Activated CD4-positive, alpha-beta T cell treated with anti-CD3 and anti-CD28 coated beads, Interleukin-2, amount 50 U/mL, for 1 hour (primary cell): ENCODE measurements at places on chromosomes 16 and 17.

GRCh38 chr16:21989133-21989532 lies 11.8 kb downstream of the PDZD9 start:
- no peak for DNase-seq

- DNase-seq, result no peak
These were observed 3.3 kb downstream of the ZNF652 start for GRCh38 chr17:49358641-49359247.

- no peak for DNase-seq
These were observed at the start of gene KRT23 for GRCh38 chr17:40937384-40937819. Gene KRT23 (minus strand): TSS chr17:40937646. CDS start chr17:40936603, 1,043 bp downstream.

DNA sequence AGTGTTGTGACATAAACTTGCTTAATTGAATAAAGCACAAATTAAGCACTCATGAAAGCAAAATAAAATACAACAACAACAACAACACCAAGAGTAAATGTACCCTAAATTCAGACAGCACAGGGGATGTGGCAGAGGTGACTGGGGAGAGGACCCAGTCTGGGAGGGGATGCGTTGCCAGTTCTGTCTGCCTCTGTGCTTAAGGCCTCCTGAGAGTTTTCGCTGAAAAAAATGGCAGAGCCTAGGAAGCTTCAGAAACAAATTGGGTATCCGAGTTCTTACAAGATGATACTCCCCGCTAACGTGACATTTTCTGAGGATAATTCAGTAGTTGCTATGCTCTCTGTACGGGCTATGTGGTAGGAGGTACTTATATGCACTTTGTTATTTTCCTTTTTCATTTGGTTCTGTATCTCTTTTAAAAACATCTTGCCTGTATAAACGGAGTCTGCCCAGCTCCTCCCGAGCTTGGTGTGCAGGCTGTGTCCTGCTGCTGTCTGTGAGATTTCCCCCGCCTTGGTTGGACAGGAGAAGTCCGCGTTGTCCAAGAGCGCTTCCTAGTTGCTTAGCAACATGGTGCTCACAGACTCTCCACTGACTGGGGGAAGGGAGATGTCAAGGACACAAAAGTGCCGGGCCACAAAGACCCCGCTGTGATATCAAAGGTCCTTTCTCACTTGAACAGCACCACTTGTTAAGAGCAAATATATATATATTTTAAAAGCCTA lies 134.2 kb upstream of the CPHXL start:
- no peak for DNase-seq

DNA sequence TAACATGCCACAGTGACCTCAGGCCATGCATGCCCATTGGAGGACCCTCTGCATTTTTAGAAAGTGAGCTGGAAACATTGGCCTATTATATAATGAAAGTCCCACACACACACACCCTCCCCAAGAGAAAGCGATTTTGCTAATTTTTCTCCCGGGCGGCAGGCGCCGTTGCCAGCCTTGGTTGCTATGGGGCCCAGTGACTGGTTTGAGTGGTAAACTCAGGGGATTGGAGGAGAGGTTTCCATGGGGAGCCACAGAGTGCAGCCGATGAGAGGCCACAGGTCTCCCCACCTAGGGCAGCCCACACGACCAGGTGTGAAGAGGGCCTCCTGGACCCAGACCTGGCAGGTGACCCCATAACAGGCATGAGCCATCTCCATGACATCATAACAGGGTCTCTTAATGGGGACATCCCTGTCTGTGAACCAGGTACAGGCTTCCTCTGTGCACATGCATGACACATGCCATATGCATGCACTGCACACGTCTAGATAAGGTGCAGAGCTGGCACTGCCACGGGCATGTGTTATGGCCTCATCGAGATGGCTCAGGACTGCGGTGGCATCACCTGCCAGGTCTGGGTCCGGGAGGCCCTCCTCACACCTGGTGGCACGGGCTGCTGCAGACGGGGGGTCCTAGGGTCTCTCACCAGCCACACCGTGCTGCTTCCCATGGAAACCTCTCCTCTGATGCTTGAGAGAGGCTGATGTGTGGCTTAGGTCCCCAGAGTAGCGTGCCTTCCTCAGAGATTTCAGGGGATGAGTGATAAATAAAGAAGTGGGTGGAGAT lies 144.1 kb downstream of the RBFOX3 start:
- DNase-seq, result no peak

- DNase-seq, result no peak
These were observed 46.0 kb downstream of the BANP start for GRCh38 chr16:87996962-87997880.

DNA sequence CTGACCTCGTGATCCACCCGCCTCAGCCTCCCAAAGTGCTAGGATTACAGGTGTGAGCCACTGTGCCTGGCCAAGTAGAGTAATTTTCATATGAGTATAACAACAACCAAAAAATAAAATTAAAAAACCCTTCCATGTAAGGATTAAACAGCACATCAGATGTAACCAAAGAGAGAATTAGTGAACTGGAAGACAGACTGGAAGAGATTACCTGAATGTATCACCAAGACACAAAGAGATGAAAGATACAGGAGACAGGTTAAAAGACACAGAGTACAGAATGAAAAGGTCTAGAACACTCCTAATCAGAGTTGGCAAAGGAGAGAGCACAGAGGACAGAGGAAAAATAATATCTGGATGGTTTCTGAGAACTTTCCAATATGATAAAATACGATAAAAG lies 1.8 kb upstream of the TNK1 start:
- no peak for DNase-seq

DNA sequence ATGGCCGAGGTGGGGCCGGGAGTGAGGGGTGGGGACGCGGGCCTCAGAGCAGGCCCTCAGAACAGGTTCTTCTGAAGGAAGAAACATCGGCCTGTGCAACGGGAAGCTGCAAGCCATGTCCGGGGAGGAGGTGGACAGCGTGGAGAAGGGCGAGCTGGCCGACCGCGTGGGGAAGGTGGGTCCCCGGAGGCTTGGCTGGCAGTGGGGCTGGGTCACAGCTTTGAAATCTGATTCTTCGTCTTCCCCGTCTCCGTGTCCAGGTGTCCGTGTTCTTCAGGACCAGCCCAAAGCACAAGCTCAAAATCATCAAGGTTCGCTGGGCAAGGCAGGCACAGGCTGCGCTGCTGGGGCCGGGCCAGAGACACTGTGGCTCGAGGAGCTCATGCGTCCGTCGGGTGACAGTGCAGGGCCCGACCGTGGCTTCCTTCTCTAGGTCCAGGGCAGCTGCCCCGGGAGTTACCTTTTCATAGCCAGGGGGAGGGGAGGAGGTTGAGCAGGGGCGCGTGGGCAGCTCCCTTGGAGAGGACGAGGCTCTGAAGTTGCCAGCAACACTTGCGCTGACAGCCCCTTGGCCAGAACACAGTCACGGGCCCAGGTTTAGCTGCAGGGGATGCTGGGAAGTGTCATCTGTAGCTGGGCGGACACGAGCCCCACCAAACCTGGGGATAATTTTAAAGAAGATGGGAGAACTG lies 51.3 kb downstream of the MEAK7 start:
- no peak for DNase-seq
